ENCODE measurements at places on chromosomes 13 and 19.
A peak's percentile ranks its signal among the peaks of the same experiment; 100 is the strongest.

DNA sequence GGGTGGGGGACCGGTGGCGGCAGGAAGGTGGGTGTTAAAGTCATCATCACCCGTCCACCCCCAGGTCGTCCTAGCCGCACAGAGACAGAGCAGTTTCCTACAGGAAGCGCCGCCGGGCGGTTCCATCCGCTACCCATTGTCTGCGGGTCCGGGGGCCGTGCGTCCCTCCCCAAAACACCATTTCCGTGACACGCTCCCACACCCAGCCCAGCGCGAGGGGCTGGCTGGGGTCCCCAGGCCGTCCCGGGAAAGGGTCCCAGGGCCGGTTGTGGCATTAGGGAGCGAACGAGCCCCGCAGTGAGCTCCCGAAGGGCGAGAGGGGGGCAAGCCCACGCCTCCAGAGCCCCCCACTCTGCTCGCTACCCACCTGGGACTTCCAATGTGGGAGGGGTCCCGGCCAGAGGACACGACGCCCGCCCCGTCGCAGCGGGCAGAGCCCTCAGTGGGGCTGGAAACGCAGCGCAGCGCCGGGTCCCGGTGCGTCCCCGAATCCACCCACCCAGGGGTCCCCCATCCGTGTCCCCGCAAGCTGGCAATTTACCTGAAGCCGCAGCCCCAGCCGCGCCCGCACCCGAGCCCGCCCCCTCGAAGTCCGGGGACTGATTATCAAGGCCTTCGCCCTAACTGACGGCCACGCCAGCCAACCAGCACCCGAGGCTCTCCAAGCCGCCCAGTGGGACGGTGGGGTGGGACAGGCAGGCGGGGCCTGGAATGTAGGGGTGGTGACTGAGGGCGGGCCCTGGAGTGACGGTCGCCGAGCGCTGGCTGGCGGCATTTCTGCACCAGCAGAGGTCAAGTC, at the start of gene KANK3:
KANK3 (minus strand) TSS at position 579 of the 799 bp plus-strand sequence. CDS start 5,434 bp downstream, outside the sequence.
- DNase-seq: peak; percentile 96

- DNase-seq: peak; percentile 69
Measured at GRCh38 chr13:99307648-99308339, 595 bp upstream of the GPR183 start.

GRCh38 chr19:16372065-16372915, 47.7 kb downstream of the KLF2 start:
- DNase-seq: no peak

DNA sequence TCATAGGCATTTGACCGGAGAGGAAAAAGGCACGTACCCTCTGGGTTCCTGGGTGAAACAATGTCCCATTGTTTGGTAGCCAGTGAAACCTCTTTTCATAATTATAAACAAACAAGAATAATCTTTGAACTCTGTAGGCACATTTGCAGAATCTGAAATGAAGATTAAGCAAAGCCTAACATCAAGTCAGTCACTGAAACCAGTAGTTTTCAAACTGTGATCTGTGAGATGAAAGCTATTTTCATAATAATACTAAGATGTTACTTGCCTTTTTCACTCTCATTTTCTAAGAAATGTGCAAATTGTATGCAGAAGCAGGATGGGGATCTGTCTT, 105.4 kb downstream of the WDFY2 start:
- no peak for DNase-seq

DNA sequence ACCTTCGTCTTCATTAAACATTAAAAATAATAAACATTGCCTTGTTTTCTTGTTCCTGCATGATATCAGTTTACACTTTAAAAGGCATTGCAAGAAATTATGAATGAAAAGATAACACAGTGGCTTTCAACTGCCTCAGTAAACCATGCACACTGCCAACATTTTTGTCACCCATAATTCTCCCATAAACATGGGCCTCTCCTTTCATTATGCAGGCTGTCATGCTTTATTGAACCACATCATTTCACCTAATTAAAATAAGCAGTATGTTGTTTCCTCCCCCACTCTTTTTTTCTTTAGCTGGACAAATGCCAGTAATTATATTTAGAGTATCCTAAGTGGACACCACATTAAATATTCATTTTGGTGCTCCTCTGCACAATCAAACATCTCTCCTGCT, 1566.5 kb upstream of the SLC10A2 start:
- no peak for DNase-seq

DNA sequence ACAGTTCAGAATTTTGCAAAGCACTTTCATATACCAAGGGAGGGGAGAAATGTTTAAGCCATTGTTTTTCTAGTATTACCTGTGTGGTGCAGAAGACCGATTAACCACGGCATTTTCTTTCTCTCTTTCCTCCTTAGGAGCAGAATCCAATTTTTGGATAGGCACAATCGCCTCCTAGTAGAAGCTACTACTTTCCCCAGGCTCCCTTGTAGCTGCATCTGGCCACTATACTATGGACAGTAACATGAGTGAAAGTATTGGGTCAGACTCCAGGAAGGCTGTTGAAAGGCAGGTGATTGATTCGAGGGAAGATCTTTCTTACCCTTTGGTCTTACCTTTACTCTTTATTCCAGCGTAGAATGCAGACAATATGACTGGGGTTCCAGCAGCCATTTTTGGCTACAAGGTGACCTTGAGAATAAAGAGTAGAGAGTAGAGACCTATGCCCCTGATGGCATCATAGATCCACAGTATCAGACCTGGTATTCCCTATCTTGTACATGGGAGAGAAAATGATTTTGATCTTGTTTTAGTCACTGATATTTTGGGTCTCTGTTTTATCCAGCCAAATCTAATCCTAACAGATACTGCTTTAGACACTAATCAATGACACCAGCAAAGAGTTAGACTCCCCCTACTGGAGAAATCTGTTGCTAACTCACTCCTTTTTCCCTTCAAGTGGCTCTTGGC, 77.0 kb downstream of the LRRC63 start:
- DNase-seq: peak; percentile 69

- peak; percentile 70 for DNase-seq
Measured at GRCh38 chr13:91375116-91375729, 23.2 kb upstream of the GPC5 start.

DNA sequence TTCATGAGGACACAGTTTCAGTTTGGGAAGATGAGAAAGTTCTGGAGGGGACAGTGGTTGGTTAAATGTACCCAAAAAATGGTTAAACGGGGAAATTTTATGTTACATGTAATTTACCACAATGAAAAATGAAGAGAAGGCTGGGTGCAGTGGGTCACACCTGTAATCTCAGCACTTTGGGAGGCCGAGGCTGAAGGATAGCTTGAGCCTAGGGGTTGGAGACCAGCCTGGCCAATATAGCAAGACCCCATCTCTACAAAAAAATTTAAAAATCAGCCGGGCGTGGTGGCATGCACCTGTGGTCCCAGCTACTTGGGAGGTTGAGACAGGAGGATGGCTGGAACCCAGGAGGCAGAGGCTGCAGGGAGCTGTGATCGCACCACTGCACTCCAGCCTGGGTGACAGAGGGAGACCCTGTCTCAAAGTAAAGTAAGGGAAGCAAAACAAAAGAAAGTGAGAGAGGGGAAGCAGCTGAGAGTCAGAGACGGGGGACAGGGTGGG, 17.2 kb downstream of the GNG7 start:
- DNase-seq: no peak

Measured in MV-4-11 (cell line).